ENCODE measurements at places on chromosomes 1 and 21.

GRCh38 chr1:110464340-110464739 is 13.4 kb downstream of the PROK1 start:
- DNase-seq: no peak

- no peak for DNase-seq
Measured at GRCh38 chr1:110879758-110880606, 7.0 kb downstream of the CD53 start.

- DNase-seq: no peak
Measured at GRCh38 chr1:41490911-41491310, 6.4 kb upstream of the EDN2 start.

GRCh38 chr1:161052899-161053298 is 7.1 kb upstream of the USF1 start:
- no peak for DNase-seq

DNA sequence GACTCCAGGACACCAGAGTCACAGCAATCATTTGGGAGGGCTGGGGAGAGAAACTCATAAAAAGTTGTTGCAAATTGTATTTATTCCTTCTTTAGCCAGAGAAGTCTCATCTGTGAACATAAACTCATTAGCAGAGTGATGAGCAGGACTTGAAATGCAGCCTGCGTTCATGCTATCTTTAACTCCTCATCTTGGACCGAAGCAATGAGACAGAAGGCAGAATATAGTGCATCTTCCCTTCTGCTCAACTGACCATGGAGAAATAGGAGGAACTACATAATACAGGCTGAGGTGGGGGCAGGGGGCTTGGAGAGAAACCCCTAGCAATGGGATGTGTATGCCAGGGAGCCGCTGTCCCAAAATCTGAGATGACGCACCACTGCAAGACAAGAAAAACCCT is 121.8 kb upstream of the AJAP1 start:
- DNase-seq: no peak

DNA sequence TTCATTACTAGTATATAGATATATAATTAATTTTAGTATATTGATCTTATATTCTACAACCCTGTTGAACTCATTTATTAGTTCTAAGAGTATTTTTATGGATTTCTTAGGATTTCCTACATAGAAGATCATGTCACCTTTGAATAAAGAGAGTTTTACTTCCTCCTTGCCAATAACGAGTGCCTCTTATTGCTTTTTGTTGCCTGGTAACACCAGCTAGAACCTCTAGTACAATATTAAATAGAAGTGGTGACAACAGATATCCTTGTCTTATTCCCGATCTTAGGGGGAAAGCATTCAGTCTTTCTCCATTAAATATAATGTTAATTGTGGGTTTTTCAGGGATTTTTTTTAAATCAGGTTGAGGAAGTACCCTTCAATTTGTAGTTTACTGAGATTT is 40.8 kb downstream of the WNT2B start:
- no peak for DNase-seq

DNA sequence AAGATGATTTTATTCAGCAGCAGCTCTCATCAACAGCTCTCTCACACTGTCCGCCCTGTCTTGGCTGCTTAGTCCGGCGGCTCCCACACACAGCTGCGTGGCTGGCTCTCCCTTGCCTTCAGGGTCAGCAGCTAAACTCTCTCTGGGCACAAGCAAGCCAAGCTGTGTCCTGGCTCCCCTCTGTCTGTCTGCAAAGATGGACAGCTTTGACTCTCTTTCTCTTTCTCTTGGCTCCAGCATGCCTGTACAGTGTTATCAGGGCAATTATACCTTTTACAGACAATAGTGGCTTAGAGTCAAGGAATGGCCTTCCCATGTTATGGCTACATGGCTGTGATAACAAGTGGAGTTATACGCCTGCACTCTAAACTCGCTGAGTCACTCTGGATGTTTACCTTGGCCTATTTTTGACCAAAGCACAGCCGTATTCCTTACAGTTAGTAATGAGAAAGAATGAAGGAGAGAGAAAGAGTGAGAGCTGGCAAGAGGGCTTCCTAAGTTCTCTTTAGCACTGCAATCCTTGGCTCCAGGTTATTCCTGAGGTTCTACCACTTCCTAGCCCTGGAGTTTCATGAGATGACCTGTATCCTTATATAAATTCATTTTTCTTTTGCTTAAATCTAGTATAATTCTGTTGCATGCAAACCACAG is 59.9 kb upstream of the ZSWIM5 start:
- DNase-seq: no peak

- no peak for DNase-seq
Measured at GRCh38 chr1:29064064-29064463, 59.6 kb downstream of the TMEM200B start.

- DNase-seq: no peak
Measured at GRCh38 chr21:34522284-34522683, 10.3 kb upstream of the KCNE1 start.

GRCh38 chr1:218112862-218113261 is 172.2 kb upstream of the RRP15 start:
- no peak for DNase-seq

GRCh38 chr1:230542054-230542453 is 100.2 kb upstream of the COG2 start:
- DNase-seq: no peak

- no peak for DNase-seq
Measured at GRCh38 chr1:86149591-86149990, 7.0 kb downstream of the COL24A1 start.

DNA sequence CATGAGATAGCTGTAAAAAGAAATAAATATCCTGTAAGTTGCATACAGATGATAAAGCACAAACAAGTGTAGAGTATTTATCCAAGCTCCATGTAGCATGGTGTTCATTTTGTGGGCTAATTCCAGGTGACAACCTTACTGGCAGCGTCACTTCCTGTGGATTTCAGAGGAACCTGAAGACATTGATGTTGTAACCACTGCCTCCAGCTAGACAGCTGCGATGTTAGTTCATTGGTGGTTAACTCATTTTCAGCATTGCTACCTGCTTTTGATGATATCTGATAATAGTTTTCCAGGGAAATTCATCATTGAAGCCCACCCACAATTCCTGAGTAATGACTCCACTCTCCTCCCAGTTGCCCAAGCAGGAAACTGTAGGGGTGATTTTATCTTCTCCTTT is 3.0 kb downstream of the HSD3B1 start:
- no peak for DNase-seq

GRCh38 chr1:4676253-4676652 is 21.8 kb downstream of the AJAP1 start:
- no peak for DNase-seq

GRCh38 chr1:47031059-47031458 is 7.6 kb downstream of the CYP4X1 start:
- no peak for DNase-seq

DNA sequence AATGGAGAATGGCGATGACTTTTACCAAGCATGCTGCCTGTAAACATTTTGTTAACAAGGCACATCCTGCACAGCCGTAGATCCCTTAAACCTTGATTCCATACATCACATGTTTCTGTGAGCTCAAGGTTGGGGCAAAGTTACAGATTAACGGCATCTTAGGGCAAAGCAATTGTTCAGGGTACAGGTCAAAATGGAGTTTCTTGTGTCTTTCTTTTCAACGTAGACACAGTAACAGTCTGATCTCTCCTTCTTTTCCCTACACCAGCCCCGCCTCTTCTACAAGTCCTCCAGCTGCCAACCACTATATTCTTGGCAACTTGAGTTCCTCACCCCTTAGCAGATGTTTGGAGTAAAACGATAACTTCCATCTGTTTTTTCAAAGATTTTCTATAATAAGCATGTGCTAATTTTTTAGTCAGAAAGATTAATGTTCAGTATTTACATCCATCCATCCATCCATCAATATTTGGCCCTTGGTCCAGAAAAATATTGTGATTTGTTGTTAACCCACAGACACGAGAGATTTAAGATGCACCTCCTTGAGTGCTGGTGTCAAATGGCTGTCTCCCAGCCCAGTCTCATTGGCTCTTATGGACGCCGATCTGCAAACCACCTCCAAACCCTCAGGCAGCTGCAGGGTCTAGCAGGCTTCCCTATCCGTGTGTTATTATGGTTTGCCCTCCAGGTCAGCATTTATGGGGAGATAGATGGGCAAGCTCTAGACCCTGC is 3.8 kb downstream of the DNALI1 start:
- no peak for DNase-seq

- DNase-seq: peak; percentile 42
Measured at GRCh38 chr1:206467915-206468314, 2.4 kb upstream of the IKBKE start.

- DNase-seq: no peak
Measured at GRCh38 chr1:100860397-100860991, 34.1 kb downstream of the EXTL2 start.

- no peak for DNase-seq
Measured at GRCh38 chr1:79042117-79042516, 35.6 kb upstream of the ADGRL4 start.

DNA sequence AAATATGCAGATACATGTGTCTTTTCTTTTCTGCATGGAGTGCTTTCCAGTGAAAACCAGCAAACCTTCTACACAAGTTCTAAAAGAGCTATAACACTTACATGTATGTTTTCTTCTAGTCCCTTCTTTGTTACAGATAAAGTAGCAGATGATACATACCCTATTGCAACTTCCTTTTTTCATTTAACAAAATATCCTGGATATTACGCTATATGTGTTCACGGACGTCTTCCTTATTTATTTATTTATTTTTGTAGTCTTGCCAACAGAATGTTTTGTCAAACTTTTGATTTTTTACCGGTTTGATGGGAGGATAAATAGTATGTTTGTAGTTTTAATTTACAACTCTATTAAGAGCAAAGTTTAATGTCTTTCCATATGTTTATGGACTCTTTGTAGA is 5.2 kb upstream of the GALNT2 start:
- DNase-seq: no peak

DNA sequence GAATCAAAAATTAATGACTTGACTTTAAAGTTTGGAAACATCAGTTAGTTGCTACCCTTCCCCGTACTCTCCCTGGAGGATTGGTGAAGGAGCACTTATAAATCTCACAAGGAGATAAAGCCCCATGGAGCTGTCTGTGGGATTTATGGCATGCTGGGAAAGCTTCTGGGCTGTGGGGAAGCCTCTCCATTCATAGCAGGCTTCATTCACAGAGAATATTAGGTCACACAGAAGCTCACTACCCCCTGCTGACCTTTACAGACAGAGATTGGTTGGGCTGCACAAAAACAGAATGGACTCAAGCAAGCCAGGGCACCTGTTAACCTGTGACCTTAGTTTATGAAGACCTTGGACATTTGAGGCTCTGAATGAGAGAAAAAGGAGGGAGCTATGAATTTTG is 32.1 kb downstream of the RGL1 start:
- DNase-seq: no peak

DNA sequence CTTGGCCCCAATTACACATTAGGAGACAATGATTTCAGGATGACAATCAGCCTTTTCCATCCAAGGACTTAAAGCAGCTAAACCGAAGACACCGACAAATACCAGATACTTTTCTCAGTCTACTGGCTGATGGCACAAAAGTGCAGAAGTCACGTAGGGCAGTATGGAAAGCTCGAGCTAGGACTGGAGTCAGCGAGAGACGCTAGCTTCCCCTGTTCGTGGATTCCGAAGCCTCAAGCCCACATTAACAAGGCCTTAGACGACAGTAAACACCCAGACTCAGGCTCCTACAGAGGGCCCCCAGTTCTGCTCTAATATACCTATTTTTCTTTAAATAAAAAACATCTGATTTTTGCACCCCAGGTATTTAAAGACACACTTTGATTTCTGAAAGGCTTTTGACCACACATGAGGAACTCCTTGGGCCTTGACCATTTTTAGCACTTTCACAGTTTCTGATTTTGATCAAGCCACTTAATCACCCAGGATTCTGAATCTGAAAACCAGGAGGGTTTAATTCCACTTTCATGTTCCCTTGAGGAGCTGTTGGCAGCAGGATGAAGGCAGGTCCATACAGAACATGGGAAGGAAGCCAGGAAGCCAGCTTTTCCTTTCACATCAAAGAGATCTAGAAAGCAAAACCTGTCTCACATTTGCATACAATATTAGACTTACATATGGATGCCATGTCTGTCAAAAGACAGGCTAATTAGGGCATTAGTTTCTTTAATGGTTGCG is 204.1 kb downstream of the GABPA start:
- no peak for DNase-seq

DNA sequence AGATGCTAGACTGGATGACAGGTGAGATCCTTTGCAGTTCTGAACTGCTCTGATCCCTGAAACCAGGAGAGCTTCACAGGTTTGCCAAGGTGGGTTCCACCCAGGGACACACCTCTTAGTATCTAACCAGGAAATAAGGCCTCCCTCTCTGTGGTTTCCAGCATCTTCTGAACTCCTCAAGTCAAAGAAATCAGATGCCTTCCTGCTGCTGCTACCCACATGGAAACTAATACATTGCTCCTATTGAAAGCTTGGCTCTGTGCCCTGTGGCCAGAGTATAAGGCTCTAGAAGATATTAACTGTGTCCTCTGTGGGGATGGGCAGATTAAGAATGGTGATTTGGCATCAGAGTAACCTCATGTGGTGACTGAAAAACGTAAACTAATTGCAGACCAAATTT is 75.0 kb upstream of the MRPS6 start:
- no peak for DNase-seq

GRCh38 chr1:44798481-44799365 is 1.5 kb upstream of the PLK3 start:
- no peak for DNase-seq

- no peak for DNase-seq
Measured at GRCh38 chr21:33198346-33199099, 31.2 kb upstream of the IFNAR2 start.

GRCh38 chr21:34700605-34701004 is 31.8 kb downstream of the CLIC6 start:
- DNase-seq: no peak

DNA sequence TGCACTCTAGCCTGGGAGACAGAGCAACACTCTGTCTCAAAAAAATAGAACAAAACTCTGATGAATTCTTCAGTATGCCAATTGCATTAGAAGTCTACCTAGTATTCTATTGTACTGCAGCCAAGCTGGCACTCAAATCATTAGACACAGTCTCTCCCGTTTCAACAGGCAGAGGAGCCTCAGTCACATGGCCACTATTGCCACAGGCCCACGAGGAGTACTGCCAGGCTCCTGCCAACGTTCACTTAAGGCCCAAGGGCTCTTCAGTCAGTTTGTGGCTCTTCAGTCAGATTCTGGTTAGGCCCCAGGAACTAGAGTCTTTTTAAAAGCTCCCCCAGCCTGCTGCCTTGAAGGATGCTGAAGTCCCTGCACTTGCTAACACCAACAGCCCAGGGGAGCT is 73.4 kb downstream of the SH3BGR start:
- DNase-seq: no peak

DNA sequence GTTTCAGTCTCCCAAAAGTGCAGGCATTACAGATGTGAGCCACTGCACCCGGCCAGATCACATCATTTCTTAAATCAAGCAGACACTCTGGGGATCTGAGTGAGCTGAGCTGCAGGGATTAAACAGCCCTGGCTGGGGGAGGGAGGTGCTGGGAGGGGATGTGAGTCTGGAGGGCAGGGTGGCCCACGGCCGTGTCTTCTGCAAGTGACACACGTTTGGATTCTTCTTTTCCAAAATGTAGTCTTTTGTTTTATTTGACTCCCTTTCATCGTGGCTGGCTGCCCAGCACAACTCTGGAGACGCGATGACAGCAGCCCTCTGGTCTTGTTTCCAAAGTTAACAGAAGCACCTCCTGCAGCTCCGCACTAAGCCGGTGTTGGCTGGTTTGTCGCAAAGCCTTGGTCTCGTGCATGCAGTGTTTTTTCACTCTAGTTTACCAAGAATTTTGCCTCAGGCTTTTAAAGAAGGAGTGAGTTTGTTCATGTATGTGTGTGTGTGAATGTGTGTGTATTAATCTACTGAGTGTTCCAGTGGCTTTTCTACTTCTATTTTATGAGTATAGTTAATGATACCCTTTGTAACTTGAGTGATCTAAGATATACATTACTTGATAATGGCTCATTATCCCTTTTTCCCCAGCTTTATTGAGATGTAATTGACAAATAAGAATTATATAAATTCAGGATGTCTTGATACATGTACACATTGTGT is 2.8 kb upstream of the KRTAP10-5 start:
- no peak for DNase-seq
